ENCODE measurements at places on chromosomes 7 and 10.

- DNase-seq, result no peak
Measured at GRCh38 chr7:8125680-8126444, 136.1 kb downstream of the ICA1 start.

GRCh38 chr10:8438603-8439002, 384.1 kb downstream of the GATA3 start:
- no peak for DNase-seq

DNA sequence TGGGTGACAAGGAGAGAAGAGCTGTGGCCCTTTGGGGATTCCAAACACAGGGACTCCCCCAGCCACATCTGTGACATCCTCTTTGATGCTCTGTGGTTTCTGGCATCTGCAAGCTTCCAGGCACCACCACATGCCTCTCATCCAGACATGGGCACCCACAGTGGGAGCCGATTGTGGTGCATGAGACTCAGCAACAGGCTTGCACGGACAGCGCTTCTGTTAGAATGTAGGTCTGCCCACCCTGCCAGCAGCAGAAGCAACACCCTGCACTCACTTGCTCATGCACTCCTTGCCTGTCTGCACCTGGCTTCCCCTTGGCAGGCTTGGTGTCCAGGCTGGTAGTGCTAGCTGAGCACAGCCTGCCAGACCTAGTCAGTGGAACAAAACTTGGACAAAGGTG, 735.0 kb upstream of the ZWINT start:
- no peak for DNase-seq

GRCh38 chr7:34675749-34676374, 17.8 kb downstream of the NPSR1 start:
- peak; percentile 56 for DNase-seq

GRCh38 chr7:77913977-77914607, 115.5 kb downstream of the PHTF2 start:
- no peak for DNase-seq

DNA sequence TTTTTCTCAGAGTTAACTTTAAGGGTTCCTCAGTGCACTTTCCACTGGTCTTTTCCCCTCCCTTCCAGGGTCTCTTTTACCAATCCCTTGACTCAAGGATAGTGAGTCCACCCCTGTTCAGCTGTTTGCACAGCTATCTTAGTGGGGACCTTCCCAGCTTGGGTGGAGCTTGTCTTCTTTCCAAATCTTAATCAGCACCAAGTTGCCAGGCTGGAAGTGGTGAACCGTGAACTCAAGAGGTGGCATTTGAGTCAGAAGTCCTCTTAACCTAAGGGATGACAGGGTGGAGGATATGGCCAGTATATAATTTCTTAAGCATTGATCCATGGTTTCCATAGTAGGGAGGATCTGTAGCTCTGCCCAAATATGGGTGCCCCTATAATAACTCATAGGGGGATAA, 25.0 kb downstream of the MAPK8 start:
- DNase-seq, result no peak

DNA sequence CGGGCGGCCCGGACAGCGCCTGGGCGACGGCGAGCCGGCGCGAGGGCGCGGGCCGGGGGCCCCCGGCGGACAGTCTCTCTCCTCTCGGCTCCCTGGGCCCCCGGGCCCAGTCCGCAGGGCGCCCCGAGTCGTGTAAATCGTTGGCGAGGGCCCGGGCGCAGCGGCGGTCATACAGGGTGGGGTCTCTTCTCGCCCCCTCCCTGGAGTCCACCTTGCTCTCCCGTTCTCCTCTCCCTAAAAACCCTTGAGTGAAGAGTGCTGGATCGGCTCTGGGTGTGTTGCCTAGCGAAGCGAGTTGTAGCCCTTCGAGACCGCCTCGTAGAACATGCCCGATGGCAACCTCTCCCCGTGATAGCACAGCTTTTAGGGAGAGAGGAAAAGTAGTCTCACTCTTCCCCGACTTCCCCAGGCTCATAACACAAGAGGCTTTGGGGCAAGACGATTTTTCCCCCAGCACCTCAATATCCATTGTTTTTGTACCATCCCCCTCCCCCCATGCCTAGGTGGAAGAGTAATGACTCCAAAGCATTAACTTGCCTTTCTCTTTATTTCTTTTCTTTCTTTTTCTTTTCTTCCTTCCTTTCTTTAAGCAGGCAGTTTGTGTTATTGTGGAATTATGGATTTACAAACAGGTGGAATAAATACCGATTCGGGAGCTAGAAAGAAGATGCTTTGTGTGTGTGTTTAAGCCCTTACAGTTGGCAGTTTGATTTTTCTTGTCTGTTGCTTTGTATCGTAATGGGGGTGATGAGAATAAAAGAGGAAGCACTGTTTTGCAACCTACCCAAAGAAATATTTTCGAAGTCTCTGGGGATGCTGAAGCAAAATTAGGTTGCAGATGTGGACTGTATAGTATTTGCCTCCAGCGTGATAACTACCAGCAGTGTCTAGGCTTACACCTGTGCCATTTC, 822 bp downstream of the SHOC2 start:
- peak; percentile 64 for DNase-seq

- DNase-seq, result no peak
Measured at GRCh38 chr10:88467835-88468485, 115.2 kb downstream of the RNLS start.

DNA sequence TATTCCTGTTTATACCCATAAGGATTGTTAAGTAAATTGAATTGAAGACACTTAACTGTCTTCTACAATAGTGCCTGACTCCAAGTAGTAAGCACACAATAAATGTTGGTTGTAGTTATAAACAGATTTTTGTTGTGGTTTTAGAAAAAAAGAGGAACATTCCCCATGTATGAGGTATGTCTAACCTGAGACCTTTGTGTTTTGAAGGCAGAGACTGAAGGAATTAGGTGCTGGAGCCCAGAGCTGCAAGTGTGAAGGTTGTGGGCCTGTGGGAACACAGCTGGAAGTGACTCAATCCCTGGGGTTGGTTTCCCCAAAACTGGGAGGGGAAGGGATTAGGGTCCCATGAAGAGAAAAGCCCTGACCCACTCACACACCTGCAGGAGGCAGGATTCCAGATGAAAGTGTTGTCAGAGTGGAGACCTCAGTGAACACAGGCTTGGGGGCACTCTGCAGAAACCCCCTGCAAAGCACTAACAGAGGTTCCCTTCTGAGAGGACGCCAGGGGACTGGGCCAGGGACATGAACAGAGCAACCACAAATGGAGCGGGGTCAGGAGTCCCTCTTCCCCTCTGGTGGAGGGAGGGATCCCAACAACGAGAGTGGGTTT, 265.1 kb upstream of the KLF14 start:
- no peak for DNase-seq

- DNase-seq, result no peak
Measured at GRCh38 chr10:28215930-28216329, 86.9 kb downstream of the MPP7 start.
